Stimulated activated CD8-positive, alpha-beta memory T cell treated with anti-CD3 and anti-CD28 coated beads, Interleukin-7, amount 100 ng/mL, for 1 hour (primary cell): ENCODE measurements at places on chromosomes 16 and 17.

GRCh38 chr16:74296104-74296431, 546 bp upstream of the PSMD7 start:
- DNase-seq, result no peak

- no peak for DNase-seq
Observed at GRCh38 chr16:20773679-20774078, 9.9 kb downstream of the ACSM3 start.

DNA sequence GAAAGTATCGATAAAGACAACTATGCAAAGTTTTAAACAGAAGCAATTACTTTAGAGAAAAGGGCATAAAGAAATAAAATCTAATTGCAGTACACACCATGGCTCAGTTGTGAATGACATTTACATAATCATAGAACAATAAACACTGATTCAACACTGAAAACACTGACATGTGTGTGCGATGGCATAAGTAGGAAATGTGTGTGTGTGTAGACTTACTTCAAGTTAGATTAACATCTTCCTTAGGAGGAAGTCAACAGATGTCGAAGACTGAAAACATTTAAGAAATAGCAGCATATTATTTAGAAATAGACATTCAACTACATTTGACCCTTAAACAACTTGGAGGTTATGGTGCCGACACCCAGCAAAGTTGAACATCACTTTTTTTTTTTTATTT, 172.4 kb downstream of the STX8 start:
- DNase-seq, result no peak

DNA sequence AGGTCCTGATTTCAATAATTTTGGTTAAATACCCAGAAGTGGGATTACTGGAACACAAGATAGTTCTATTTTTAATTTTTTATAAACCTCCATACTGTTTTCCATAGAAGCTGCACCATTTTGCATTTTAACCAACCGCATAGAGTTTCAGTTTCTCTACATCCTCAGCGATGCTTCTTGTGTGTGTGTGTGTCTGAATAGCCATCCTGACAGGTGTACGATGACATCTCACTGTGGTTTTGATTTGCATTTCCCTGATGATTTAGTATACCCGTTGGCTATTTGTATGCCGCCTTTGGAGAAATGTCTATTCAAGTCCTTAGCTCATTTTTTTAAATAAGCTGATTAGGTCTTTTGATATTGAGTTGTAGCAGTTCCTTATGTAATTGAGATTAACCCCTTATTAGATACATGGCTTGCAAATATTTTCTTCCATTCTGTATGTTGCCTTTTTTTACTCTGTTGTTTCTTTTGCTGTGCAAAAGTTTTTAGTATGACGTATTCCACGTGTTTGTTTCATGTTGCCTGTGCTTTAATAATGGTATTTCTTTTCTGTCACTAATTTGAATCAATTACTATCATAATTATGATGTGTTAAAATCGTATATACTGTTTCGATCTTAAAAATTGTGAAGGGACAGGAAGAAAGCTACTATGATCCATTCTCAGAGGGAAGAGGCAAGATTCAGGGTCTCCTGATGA, 227.2 kb upstream of the MON1B start:
- DNase-seq, result no peak

DNA sequence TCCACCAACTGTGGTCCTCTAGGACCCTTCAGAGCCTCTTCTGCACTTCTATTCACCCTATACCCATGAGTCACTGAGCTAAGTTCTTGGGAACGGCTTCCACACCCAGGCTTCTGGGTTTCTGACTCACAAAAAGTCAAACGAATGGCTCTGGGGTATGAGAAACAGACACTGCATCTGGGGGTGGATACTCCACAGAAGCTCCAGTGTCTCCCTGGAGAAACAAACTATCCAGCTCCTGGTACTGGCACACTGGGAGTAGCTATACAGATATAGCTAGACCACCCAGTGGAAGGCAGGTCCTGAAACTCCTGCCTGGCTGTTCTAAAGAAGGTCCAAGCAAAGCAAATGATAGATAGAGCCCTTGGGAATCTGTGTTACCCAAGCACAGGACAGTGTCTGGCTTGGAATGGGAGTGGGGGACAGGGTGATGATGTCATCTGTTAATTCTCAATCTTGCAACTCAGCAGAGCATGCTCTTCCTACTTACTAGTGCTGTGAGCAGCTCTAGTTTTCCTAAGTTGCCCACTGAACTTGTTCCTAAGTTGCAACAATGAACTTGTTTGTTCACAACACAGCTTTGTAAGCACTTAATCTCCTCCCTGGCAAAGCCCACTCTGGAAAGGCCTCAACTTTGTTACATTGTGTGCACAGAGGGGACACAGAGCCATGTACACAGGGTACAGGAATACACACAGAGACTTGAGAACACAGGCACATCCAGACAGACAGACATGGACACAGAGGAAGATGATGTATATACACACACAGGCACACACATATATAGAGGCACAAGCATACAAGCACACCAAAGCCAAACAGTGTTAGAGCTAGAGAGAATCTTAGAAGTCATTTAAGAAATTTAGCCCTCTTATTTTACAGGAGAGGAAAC, 6.7 kb downstream of the MMP28 start:
- DNase-seq, result no peak

GRCh38 chr17:68608515-68609130, 7.5 kb upstream of the FAM20A start:
- no peak for DNase-seq

DNA sequence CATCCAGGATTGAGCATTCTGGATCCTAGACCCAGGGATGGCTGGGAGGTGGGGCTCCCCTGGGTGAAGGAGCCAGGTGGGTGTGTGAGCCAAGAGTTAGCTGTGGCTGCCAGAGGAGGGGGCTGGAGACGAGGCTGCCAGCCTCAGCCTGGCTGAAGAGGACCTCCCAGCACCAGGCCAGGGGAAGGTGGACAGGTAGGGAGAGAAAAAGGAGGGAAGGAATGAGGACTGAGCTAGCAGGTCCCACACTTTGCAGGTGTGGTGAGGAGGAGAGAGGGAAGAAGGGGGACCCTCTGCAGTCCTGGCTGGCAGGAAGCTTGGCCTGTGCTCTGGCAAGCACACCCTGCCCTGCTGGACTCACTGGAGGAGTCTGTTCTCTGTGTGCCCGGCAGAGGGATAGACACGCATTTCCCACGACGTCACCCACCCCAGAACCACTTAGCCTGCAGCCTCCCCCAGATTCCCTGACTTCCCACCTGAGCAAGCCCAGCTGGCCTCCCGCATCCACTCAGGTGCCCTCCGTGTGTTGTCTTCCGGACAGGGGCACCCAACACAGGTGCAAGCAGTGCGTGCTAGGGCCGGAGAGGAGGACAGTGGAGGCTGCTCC, 42.0 kb downstream of the SOCS3 start:
- no peak for DNase-seq

DNA sequence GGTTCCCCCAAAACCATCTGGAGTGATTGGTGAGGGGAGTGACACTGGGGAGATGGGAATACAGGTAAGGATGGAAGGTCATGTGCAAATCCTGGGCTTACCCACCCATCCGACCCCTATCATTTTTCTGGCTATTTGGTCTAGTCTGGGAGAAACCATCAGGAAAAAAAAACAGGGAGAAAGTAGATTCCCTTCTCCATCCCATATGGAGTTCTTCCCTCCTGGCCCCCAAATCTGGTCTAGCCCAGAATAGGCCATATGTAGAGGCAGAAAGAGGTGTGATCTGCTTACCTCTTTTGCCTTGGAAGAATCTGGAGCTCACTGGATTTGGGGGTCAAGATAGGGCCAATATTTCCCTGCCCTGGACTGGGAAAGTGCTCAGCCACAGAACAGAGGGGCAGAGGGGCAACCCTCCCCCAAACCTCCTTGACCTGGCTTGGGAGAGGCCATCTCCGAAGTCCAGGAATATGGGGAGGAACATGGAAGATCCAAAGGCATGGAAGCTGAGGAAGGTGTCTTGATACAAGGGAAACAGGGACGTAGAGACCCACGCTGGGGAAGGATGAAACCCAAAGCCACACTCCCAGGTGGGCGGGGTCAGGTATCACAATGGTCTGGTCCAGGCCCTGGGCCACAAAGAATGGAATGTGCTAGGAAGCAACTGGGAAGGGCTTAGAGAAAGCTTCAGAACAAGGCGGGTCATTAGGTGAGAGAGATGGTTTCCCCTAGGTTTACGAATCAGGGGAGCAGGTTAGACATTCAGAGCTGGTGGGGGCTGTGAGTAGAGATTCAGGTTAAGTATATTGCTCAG, 16.2 kb downstream of the CHRNB1 start:
- no peak for DNase-seq
